Fibroblast of skin of left quadriceps (primary cell): ENCODE measurements at places on chromosomes 6 and 20.
A peak's percentile ranks its signal among the peaks of the same experiment; 100 is the strongest.

GRCh38 chr6:153092082-153093013 lies 38.7 kb downstream of the RGS17 start:
- peak; percentile 77 for DNase-seq

- DNase-seq = no peak
These were observed 36.0 kb downstream of the SPDEF start for GRCh38 chr6:34519971-34520644.

- no peak for DNase-seq
These were observed 35.6 kb upstream of the ZBP1 start for GRCh38 chr20:57655809-57656155.

DNA sequence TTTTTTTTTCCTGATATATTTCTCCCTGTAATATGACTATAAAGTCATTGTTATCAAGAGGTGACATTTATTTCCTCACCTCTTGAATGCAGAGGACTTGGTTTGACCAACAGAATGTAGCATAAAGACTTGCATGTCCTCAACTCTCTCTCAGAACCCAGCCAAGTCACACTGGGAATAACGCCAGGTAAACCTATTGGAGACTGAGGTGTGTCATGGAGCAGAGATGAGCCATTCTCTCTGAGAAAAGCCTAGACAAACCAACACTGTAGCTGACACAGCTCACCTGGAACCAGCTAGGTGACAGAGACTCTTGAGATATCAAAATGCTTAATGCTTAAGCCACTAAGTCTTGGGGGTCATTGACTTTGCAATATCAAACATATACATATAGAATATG lies 533.6 kb downstream of the HAO1 start:
- no peak for DNase-seq

DNA sequence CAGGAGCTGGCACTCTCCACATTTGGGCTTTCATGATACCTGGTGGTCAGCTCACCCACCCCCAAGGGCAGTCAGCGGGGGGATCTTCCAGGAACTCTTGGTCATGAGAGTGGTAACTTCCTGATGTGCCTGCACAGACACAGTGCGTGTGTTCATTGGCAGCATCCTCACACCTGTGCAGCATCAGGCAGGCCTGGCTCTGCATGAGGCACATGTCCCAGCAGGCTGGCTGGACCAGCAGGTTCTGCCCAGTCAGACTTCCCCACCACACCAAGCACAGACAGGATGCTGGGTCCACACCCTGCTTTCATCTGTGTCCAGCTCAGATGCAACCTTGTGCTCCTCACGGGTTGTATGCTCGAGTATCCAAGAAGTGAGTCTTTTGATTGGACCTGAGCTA lies 15.7 kb upstream of the UNC93A start:
- no peak for DNase-seq

GRCh38 chr20:17023036-17023435 lies 203.8 kb upstream of the PCSK2 start:
- no peak for DNase-seq

DNA sequence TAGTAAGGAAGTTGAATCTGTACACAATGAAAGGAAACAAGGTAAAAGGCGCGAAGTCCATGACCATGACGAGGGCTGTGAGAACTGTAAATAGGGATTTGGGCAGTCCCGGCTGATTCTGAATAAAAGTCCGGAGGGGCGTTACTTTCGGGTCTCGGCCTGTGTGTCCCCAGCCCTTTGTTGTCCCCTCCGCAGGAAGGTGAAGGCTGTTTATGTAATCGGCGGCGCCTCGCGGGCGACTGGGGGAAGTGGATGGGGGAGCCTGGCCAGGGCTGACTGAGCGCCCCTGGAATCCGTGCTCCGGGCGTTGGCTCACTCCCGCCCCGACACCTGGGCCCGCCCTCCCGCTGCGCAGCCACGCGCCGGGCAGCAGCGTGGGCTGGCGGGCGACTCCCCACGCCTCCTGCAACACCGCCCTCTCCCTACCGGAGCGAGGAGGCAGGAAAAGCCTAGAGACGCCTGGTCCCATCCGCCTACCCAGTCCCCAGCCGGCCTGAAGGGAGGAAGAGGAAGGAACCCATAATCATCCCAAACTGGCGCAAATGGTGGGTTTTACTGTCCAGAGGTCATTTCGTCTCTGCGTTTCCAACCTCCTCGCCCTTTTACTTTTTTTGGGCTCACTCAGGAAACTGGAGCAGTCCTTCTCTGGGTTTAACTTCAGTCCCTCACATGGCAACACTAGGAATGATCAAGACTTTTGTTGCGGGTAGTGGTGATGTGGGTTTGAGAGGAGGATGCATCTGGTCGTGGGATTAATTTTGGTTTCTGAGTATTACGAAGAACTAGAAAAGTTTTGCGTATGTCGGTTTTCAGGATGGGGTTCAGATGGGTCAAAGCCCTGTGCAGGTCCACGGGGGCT lies 12.1 kb downstream of the TRIM31 start:
- no peak for DNase-seq

DNA sequence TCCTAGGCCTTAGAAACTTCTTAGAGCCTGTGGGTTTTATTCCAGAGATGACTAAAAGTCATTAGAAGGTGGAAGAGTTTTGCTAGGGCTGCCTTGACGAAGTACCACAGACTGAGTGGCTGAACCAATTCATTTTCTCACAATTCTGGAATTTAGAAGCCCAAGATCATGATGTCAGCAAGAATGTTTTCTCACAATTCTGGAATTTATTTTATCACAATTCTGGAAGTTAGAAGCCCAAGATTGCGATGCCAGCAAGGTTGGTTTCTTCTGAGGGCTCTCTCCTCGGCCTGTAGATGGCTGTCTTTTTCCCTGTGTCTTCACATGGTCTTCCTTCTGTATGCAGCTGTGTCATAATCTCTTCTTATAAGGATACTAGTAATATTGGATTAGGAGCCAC lies 672.9 kb upstream of the MARCKS start:
- peak; percentile 85 for DNase-seq

- DNase-seq = no peak
These were observed 119.9 kb upstream of the CEP85L start for GRCh38 chr6:118771253-118771652.

DNA sequence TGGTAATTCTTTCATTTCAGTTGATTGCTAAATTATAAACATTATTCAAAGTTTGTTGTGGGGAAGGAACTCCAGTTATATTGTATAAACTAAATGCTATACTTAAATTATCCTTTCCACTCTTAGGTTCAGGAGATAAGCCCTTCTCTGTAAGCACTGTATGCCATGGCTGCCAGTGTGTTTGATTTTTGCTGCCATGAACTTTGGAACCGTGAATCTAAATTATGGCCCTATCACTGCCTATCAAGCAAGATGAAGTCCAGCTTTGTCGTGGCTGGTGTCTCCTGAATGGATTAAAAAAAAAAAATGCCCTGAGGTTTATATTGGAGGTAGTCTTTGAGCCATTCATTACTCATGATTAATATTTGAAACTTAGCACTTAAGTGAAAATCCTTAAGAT lies 44.7 kb downstream of the CDC5L start:
- no peak for DNase-seq

- DNase-seq = no peak
These were observed 226.0 kb upstream of the TSHZ2 start for GRCh38 chr20:52746190-52746589.

GRCh38 chr20:16844406-16844805 lies 96.2 kb downstream of the OTOR start:
- DNase-seq = no peak

GRCh38 chr6:16803294-16804200 lies 42.3 kb upstream of the ATXN1 start:
- no peak for DNase-seq

GRCh38 chr6:18406955-18407749 lies 20.0 kb downstream of the RNF144B start:
- no peak for DNase-seq

GRCh38 chr6:72938104-72938503 lies 287.2 kb downstream of the KHDC1L start:
- no peak for DNase-seq

GRCh38 chr6:134235937-134236751 lies 81.8 kb downstream of the SGK1 start:
- DNase-seq = peak; percentile 73

- no peak for DNase-seq
These were observed 63.2 kb upstream of the TMEM181 start for GRCh38 chr6:158496700-158497099.

DNA sequence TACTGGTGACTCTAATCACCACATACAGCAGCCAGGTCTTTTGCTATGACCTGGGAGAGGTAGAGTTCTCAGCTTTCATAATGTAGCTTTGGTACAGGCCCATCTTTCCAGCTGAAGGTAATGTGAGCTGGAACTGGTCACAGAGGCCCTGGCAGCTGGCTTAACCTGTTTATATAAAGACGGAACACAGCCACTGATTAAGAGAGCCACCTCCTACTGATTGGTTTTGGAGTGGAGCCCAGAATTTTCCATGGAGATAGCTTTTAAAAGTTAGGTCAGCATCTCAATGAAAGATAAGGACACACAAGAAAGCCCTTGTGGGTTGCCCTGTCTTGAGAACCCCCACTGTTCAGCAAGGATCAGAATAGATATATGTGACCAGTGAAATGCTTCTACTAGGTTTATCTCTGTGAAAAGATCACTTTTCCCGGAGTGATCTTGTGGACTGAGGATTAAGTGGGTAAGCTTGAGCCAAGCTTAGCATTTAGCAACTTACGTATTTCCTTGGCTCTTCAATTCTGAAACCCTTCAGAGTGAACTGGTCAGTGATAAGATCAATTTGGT lies 213.7 kb upstream of the CITED2 start:
- no peak for DNase-seq

DNA sequence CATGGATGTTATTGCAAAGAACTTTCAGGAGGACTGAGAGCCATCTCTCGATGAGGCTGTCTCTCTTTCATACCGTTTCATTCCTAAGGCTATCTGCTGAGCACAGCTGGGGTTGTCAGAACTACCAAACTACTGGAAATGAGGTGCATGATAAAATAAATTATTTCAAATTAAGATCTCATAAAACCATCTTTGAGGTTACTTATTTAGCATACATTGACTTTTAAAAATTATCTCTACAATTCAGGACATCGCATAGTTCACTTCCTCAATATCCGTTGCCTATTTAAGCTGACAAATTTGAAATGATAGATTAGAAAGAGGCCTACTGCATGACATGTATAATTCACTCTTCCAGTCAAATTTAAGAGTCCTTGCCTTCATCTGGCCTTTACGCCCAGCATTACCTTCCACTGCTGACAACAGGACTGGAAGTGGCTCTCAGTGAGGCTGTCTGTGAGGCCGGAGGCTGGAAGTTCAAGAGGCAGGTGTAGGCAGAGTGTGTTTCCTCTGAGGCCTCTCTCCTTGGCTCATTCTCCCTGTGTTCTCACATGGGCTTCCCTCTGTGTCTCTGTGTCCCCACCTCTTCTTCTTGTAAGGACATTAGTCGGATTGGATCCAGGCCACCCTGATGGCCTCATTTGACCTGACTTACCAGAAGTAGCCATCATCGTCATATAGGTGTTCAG lies 12.8 kb upstream of the DUSP22 start:
- no peak for DNase-seq

DNA sequence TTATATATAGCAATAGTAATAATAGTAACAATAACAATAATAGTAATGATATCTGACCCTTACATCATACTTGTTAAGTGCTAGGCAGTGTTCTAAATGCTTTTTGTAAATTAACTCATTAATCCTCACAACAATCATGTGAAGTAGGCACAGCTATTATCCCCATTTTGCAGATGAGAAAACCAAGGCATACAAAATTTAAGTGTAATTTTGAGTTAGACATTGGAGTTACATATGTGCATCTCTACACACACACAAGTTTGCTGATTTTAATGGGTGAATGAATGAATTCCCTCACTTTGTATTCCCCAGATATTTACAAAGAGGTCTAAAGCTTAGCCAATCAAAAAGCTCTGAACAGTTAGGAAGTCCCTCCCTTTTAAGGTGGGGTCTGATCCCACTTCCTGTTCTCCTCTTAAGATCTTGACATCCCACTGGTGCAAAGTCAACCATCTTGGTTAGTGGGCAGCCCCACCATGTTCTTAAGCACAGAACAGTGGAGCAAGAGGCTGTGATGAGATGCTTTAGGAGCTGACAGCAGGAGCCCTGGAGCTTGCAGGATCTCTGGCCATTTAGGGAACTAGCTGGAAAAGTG lies 85.3 kb upstream of the FOXP4 start:
- DNase-seq = no peak

DNA sequence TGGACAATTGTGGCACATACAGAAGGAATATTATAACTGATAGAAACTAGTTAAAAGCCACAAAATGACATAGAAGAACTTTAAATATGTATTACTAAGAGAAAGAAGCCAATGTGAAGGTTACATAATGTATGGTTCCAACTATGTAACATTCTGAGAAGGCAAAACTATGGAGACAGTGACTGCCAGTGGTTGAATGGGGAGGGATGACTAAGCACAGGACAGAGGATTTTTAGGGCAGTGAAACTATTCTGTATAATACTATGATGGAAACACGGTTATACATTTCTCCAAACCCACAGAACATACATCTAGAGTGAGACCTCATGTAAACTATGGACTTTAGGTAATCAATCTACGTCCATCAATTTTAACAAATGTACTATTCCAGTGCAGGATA lies 22.4 kb downstream of the SYNCRIP start:
- no peak for DNase-seq

DNA sequence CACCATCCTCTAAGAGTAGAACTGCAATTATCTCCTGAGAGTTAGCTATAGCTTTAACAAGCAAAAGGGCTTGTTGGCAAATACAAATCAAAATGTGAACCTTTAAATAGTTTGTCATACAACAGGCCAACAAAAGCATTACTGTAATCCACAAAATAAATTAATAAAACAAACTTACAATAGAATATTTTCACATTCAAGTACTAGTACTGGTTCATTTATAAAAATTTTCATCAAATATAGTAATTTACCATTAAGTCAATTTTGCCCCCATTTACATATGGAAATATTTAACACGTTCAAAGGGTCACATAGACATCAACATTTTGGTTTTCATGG lies 9.4 kb downstream of the RBM39 start:
- no peak for DNase-seq

DNA sequence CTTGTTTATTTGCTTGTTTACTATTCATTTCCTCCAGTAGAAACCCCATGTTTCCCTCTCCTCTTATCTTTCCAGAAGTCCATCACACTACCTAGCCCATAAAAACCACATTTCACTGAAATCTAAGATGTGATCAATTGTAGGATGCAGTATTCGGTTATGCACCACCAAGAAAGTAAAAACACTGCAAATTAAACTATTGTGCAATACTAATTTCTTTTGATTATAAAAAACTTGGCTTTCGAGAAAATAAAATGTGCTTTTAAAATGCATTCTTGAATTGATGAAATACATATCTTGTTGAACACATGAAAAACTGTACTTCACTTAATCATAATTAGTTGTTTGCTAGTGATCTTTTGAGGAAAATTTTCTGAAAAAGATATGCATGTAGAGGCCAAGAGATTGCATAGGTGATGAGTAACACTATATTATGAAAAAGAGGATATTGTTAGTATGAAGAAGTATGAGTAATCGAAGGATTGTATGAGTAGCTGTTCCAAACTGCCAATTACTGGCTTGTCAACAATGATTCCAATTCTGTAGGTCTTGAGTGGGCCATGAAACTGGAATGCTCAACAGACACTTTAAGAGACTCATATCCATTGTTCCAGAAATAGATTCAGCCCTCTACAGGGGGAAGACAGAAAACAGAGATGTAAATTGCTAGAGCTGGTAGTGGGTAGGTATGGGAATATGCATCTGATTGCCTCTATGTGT lies 79.7 kb downstream of the RNF217 start:
- peak; percentile 32 for DNase-seq

- DNase-seq = no peak
These were observed 7.3 kb upstream of the NAA20 start for GRCh38 chr20:20009784-20010253.
